ENCODE measurements at places on chromosomes 2 and 18.

GRCh38 chr2:207251573-207252192, 85.9 kb upstream of the KLF7 start:
- DNase-seq, result no peak

- no peak for DNase-seq
These were observed 15.5 kb upstream of the RAB10 start for GRCh38 chr2:26018184-26019055.

DNA sequence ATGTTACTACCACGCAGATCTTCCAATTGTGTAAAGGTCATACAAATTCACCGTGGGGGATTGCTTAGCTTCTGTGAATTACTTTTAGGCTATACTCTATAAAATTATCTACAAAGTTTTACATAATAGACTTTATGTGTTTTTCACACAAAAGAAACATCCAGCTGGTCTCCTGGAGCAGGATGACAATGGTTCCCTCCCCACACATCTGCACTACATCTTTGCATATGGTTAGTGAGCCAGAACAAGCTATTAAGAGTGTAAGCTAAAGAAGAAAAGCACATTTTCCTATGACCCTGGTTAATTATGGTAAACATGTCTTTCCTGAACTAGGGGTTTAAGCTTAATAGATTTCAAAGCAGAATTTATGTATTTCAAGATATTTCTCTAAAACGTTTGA, 295.1 kb downstream of the ASXL3 start:
- DNase-seq, result no peak

DNA sequence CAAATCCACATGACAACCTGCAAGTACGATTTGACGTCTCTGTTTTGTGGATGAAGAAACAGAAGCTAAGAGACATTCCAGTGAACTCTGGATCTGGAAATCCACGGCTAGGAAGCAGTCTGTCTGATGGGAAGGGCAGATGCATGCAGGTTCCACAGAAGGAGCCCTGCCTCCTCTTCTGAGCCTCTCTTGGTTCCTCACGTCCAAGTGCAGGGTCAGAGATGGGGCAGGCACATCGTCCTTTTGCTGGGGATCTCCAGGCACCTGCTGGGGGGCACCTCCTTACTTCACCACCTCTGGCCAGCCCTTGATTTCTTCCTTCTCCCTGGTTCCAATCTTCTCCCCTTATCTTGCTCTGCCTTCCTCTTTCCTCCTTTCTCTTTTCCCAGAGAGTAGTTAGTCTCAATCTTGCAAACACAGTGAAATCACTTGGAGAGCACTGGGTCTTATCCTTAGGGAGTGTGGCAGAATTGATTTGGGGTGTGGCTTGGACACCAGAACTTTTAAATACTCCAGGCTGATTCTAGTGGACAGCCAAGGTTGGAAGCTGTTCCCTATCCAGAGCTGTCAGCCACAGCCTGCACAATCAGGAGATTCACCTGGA, 137.8 kb downstream of the BCL2 start:
- no peak for DNase-seq

GRCh38 chr2:126681505-126681904, 25.5 kb downstream of the GYPC start:
- DNase-seq, result no peak

GRCh38 chr2:206739271-206739670, 21.1 kb upstream of the DYTN start:
- DNase-seq, result no peak

DNA sequence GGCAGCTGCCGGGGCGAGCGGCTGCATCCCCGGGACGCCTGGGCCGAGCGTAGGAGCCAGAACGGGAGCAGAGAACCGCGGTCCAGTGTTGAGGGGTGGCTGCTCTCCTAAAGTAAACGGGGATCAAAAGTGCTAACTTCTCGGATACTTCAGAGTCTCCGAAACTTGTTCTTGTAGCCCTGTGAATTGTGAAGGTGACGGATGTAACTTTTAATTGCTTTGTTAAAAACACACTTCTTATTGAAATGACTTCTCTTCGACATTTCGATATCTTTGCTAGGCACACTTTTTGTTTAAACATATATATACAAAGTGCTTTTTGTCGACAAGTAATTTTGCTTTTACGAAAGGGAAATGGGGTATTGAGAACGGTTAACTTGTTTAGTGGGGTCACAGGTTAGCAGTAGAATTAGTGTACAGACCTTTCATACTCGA, 540 bp downstream of the ATP9B start:
- no peak for DNase-seq

DNA sequence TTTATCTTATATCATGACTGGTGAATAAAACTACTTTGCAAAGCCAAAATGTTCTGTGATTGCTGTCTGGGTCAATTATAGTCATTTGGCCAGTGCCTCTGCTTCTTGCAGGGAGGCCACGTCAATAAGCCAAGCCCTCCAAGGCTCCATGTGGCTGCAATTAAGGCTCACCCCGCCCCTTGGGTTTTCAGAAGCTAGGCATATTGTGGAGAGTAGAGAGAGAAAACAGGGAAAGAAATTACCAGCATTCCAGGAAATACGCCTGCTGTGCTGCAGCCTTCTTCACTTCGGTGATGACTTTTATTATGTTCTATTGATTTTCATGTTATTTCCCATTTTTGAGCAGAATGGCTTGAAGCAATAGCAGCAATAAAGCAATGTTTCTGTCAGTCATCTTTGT, 319.7 kb downstream of the SOX11 start:
- DNase-seq, result peak; percentile 80

GRCh38 chr2:39995005-39995737, 216.1 kb upstream of the THUMPD2 start:
- DNase-seq, result no peak

DNA sequence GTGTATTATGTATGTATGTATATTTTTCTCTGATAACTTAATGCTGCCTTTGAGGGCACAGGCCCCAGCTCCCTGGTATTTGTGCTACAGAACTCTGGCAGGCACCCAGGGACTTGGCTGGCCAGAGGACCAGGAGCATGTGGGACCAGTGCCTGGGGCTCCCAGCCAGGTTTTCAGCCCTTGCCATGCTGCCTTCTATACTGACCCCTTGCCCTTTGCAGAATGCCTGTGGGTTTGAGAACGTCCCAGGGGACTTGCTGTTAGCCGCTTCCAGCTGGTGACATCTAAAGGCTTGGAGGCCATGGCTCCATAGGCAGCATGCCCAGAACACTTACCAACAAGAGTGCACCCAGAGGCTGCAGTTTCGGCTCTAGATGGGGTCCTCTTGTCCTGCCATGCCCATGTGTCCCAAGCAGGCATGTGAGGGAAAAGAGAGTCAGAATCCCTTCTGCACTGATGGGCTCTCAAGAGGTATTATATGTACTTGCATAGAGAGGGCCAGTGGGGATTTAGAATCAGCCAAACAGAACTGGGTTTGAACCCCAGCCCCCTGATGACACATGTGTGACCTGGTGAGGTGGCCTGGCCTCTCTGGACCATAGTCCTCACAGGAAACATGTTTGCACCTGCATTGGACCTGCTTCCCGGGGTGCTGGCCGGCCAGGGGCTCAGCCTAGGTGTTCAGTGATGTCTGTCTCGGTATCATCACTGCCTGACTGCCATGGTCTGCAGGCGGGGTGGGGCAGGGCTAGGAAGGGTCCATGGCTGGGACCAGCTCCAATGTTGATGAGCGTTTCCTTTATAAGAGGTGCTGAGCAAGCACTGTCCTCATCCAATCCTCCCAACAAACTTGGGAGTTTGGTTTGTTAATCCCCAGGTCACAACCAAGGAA, 119.2 kb upstream of the FHL2 start:
- DNase-seq, result no peak

GRCh38 chr2:136248242-136248641, 130.3 kb upstream of the CXCR4 start:
- DNase-seq, result peak; percentile 1

DNA sequence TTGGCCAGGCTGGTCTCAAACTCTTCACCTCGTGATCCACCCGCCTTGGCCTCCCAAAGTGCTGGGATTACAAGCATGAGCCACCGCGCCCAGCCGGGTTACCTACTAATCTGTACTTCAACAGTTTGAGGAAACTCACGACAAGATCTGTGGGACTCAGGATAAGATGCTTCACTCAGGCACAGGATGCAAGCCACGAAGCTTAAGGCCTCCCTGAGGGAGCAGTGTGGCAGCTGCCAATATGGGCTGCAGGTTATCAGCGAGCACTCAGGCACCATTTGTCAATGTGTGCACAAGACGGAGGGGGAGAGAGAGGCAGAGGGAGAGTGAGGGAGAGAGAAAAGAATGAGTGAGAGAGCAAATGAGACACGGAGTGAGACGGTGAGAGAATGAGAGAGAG, 173.6 kb upstream of the RAB6C start:
- DNase-seq, result no peak

DNA sequence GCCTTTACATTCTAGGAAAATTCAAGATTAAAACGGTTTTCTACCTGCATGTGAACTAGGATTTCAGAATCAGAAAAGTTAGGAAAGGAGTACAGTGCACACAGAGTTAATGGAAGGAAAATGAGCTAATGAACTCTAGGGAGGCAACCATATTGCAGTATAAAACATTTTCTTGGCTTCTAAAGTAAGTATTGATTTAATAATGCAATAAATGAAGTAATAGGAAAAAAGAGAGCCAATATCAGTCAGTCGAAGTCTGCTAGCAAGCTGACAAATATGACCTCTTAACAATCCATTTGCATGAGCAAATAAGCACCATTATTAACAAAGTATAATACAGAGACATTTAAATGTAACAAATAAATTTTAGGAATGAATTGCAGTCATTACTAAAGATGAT, 80.2 kb upstream of the COL3A1 start:
- no peak for DNase-seq

DNA sequence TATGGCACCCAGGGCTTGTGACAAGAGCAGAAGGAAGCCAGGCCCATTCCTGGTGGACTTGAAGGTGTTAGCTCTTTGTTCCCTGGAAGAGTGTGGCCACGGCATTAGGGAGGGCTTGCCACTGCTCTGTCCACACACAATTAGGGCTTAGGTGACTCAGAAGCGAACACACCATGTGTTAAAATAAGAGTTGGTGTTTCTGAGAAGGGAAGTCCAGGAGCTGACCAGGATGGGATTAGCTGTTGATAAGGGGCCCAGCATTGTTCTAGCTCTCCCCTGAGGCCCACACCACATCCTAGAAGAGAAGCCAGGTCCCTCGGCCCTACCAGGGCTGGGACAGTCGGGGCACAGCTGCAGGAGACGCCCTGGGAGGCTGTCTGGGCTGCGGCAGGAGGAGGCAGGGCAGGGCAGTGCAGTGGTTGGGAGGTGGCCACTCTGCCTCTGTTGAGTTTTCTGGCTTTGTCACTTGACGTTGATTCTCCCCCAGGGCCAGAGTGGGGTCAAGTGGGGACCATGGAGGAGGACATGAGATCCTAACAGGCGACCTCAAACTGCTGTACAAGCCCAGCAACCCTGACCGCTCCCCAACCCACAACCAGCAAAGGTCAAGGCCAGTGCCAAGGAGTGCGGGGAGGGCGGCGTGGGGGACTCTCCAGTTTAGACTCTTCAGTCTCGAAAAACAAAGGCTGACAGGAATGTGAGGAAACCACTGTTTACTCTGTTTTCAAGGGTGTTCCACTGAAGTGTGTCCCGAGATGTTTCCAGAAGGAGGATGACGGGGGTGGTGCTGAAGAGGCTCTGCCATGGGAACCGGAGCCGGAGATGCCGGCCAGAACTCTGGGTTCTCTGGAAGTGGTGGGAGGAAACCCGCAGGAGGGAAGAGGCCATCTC, 16.8 kb downstream of the GNLY start:
- DNase-seq, result no peak

DNA sequence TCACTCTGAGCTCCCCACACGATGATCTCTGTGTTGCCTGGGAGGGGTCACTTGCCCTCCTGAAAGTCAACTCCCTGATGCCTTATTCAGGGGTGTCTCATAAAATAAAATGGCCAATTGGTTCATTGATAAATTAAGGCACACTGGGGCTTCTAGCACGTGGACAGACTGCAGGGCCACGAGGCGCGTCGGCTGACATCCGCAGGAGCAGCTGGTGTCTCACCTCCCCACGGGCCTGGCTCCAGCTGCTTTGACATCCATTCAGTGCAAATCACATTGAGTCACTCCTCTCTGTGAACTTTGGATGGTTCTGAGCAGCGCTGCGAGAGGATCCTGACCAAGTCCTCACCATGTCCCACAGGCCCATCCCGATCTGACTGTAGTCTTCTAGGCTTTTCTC, 4.6 kb upstream of the ST8SIA3 start:
- DNase-seq, result no peak

- no peak for DNase-seq
These were observed 552 bp downstream of the CNPPD1 start for GRCh38 chr2:219175928-219176817.

DNA sequence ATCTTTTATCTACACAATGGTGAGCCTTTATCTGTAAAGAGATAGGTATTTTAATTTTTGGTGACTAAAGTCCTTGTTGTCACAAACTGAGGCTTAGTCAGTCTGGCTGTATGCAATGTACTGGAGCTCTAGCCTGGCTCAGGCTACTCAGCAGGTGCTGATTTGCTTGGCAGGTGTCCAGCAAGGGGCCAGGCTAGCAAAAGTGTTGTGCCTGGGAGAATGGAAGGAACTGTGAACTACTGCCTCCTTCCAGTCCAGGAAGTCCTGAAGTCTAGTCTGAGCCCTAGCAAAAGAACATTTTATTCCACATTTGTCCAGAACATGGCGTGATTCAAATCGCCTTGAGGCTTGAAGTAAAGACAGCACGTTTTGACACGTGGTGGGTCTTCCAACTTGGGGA, 260.5 kb downstream of the CCDC85A start:
- DNase-seq, result no peak

DNA sequence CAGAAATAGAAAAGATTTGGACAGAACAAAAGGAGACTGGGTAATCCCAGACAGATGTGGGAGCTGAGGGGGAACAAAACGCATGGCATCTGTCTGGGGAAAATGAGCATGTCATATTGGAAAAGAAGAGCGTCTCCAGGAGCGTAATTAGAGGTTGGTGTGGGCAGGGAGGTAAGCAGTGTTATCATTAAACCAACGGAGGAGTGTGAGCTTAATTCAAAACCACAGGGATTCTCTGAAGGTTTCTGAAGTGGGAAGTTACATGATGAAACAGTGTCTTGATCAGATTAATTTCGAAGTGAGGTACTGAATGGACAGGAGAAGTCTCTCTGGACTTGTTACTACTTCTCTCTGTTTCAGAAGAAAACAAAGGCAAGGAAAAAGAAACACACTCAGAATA, 53.3 kb downstream of the DTNB start:
- DNase-seq, result no peak
